Subcutaneous adipose tissue (tissue), 4 donors: ENCODE measurements at places on chromosomes 12 and 14. TPM values are rescaled to one million over a fixed set of nuclear protein-coding genes. Genes with fewer than 3 reads are reported as not detected.

The TOMM20L gene
- total RNA-seq: not detected

The CYP27B1 gene
- total RNA-seq: not detected

The MED13L gene
- 285 TPM for total RNA-seq

The SDS gene
- 67.7 TPM for total RNA-seq

The AQP6 gene
- not detected for total RNA-seq

The DHRS2 gene
- total RNA-seq: not detected
